ENCODE measurements at places on chromosomes 3 and 15. TPM values are rescaled to one million over a fixed set of nuclear protein-coding genes. Genes with fewer than 3 reads are reported as not detected.

Gene SLC15A2
- total RNA-seq: 2.0 TPM

Gene HRG
- total RNA-seq: 0.15 TPM

Gene MYRIP
- total RNA-seq: 3.4 TPM

Gene CD200
- total RNA-seq: 50.2 TPM

Gene GOLGA8K
- total RNA-seq: 0.48 TPM

Gene RASGRP1
- total RNA-seq: 2.1 TPM

Gene FANCD2OS
- not detected for total RNA-seq

Gene EFL1
- total RNA-seq: 32.8 TPM

Gene TNFAIP8L3
- 0.67 TPM for total RNA-seq

Measured in H1 (cell line).